ENCODE measurements at places on chromosomes 11 and 22.

DNA sequence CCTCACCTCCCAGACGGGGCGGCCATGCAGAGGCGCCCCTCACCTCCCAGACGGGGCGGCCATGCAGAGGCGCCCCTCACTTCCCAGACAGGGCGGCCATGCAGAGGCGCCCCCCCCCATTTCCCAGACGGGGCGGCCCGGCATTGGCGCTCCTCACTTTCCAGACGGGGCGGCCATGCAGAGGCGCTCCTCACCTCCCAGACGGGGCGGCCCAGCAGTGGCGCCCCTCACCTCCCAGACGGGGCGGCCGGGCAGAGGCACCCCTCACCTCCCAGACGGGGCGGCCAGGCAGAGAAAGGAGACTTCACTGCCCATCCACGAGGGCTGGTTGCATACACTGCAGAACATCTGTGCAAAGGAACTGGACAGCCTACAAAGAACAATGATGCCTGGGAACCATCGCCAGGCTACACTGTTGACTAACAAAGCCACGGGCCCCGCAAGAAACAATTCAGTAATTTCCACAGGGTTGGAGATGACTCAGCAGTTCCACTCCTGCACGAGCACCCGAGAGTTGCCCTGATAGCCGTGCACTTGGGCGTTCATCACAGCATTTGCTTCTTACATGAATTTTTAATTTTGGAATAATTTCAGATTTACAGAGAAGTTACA, 58.7 kb downstream of the CTTN start:
- no peak for DNase-seq

DNA sequence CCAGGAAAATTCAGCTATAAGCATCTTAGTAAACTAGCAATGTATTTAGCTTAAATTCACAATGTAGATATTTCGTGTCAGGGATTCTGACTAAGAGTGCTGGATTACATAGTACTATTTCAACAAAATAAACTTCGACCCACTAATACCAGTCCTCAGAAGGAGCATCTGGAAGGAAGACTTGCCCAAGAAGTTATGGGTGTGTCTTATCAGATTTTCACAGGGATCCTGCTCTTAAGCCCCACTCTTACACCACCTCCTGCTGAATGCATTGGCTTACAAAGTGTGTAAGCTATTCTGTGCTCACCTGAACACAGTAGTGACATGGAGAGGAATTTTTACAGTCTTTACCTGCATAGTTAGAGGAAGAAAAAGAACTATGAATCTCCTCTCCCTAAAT, 35.4 kb upstream of the ANO5 start:
- no peak for DNase-seq

DNA sequence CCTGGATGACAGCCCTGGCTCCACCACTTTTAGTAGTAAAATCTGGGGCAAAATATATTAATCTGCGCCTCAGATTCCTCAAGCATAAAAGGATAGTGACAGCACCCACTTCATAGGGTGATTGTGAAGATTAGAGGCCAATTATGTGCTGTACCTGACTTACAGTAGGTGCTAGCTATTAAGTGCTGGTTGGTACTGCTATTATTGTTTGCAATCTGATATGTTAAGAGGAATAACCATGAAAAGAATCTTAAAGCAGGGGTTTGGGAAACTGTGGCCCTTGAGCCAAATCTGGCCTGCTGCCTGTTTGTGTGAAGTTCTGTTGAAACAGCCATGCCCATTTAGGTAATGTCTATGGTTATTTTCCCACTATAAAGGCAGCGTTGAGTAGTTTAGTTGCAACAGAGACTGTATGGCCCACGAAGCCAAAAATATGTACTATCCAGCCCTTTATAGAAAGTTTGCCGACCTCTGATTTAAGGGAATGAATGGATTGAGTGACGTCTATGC, 44.7 kb upstream of the MN1 start:
- no peak for DNase-seq

GRCh38 chr11:77472991-77473800, 698 bp downstream of the PAK1 start:
- DNase-seq, result peak; percentile 22

DNA sequence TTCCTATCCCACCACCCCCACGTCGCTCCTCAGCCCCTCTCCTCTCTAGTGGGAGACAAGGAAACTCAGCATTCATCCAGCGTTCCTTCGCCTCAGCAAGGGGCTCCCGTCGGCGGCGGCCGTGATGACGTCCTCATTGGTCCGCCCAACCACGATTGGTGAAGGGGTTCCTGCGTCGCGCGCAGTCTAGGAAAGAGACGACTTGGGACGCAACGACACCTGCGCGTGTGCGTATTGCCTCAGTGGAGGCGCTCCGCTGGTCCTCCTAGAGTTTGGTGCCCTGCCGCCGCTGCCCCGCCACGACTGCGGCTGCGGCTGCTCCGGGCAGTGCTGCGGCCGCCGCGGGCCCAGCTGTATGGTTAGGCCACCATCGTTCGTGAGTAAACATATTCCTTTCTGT, 56.6 kb downstream of the CCDC81 start:
- DNase-seq, result no peak

- DNase-seq, result no peak
These were observed 72.8 kb upstream of the PICALM start for GRCh38 chr11:86141727-86142126.

- no peak for DNase-seq
These were observed 78.8 kb downstream of the PPP6R3 start for GRCh38 chr11:68539395-68539794.

- no peak for DNase-seq
These were observed 35.4 kb downstream of the NXPE2 start for GRCh38 chr11:114713756-114714155.
